ENCODE measurements at places on chromosomes 5 and 9.

GRCh38 chr9:121268851-121269641 is 1.1 kb downstream of the GSN start:
- DNase-seq, result peak; percentile 19

DNA sequence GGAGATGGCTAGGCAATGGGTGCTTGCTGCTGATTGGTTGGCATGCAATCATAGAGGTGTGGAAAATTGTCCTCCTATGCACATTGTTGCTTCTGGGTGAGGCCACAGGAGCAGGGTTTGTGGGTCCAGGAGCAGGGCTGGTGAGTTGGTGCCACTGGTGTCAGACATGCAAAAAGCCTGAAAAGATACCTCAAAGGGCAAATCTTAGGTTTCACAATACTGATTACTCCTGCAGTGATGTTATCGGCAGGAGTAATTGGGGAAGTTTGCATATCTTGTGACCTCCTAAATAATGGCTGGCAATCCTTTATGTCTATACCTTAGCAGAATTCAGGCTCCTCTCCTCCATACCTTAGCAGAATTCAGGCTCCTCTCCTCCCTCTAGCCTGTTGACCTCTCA is 25.2 kb downstream of the SLC25A48 start:
- no peak for DNase-seq

GRCh38 chr5:59354274-59354673 is 539.3 kb downstream of the PDE4D start:
- DNase-seq, result no peak

- peak; percentile 12 for DNase-seq
Observed at GRCh38 chr9:98091735-98092612, 27.0 kb downstream of the TRIM14 start.

DNA sequence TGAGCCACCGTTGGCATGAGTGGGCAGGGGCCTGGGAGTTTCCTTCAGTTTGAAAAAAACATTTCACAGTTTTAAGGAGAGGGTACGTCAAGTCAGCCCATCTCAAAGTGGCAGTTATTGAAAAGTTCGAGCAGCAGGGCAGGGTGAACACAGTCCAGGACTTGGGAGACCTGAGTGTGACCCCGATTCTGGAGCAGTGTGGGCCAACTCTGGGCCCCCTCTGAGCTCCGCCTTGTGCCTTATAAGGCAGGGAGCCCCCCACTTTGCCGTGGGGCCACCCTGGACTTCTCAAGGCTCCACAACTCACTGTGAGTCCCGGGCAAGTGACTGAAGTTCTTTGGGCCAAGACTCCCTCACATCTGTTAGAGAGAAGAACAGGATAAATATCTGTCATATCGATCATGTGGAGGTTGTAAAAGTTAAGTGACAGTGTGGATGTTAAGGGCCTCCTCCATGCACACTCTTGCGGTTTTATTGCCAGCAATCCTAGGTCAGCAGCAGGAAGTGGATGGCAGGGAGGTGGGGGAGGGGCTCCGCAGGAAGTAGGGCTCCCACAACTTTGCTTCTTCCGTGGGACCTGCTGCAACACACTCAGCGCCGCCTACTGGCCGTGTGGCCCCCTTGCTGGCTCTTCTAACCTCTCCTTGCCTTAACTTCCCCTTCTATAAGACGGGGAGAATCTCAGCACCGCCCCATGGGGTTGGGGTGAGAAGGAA is 38.4 kb downstream of the HRH2 start:
- peak; percentile 98 for DNase-seq

DNA sequence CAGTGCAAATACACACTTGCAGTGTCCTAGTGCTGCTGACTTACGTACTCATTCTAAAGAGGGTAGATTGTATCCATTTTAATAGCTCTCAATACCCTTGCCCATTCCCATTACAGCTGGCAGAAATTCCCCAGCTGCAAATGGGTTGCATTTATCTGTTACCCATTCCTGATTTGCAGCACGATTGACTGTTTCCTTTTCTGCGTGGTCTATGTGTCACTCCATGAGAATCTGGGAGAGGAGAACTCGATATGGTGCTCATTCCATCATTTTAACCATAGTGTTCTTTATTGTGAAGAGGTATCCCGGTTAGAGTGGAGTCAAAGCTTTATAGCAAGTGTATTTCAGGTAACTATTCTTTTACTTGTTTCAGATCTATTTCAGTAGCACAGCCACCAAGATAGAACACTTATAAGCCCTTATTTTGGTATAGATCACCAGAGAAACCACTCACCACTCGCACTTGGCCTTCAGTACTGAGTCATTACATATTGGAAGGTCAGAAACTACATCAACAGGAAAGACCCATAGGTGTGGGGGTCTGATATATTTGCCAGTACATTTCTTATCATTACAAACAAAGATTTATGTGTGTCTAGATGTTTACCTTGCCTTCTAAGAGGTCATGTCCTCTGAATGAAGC is 139.5 kb downstream of the MUSK start:
- no peak for DNase-seq

Measured in MV-4-11 (cell line).